ENCODE measurements at places on chromosomes 6 and 20.

DNA sequence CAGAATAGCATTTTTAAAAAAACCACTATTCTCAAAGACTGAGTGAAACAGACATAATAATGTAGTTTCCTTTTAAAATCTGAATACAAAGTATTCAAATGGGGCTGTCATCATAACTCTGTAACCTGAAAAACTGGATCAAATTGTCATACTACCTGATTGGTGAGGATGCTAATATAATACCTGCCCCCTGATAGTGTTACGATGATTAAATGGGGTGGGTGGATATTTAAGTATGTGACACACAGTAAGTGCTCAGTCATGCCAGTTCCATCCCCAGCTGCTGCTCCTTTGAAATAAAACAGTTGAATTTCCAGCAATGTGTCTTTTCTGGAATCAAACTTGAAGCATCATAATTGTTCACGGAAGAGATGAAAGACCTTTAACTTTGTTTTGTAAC is 8.9 kb downstream of the HTR1B start:
- no peak for DNase-seq

GRCh38 chr6:113271437-113271836 is 585.7 kb upstream of the MARCKS start:
- DNase-seq: no peak

DNA sequence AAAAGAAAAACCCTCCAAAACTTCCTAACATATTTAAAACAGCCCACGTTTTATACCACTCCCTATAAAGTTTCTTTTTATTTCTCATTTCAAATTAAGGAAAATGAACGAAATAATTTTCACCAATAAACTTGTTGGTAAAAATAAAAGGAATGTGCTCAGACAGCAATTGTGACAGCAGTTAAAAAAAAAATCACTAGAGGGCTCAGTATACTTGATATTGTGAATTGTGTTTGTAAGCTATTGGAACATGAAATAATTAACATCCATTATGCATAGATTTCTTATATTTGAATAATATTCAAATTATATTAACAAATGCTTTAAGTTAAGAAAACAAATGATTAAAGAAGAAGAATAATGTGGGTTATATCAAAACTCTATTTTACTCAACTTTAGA is 105.5 kb downstream of the ASCC3 start:
- peak; percentile 1 for DNase-seq

GRCh38 chr6:4781426-4781825 is 5.2 kb downstream of the CDYL start:
- no peak for DNase-seq

DNA sequence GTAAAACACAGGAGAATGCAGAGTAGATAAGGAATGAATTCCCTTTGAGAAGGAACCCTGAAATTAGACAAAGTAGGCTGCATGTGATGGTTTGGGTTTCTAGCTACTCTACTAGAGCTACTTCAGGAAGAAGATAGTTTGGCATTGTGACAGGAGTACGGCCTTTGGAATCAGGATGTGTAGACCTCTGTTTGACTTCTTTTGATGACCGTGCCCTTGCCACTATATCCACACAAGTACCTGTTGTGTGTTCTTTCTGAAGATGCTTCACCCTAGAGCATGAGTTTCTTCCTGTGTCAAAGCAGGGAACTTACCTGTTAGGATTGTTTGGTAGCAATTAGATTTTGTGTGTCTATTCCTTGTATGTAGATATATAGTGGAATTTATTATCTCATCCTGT is 41.7 kb downstream of the CD2AP start:
- DNase-seq: no peak

DNA sequence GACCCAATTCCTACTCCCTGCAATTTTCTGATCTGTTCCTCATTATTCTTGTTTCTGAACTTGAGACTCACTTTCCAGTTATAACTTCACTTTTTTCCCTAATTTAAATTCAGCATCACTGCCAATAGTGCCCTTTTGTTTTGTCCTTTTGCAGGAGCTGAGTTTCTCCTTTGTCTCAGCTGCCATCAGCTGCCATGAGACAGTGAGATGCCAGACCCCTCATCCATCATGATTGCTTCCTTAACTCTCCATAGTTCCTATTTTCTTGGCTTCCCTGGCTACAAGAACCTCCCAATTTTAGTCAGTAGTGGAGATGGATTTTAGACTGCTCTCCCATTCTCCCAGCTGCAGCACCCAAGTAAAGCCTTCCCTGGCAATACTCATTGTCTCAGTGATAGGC is 518.1 kb downstream of the HDGFL1 start:
- no peak for DNase-seq

- DNase-seq: no peak
Measured at GRCh38 chr20:3101737-3102574, 17.4 kb upstream of the AVP start.

DNA sequence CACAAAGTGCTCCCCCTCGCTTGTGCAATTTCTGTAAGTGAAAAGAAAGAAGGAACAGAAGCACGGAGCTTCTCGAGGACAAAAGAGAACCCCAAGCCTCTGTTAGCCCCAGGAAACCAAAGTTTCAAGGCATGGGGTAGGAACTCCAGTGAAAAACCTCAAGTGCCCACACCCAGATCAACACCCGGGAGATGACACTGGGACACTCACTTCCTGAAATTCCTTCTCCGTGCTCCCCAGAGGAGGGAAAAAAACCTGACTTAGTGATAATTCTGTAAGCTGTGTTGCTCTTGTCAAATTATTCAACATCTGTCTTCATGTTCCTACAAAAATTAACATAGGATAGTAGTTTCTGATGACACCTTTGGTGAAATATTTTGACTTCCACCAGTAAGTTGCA is 4.6 kb downstream of the MDGA1 start:
- no peak for DNase-seq

GRCh38 chr20:53002786-53003185 is 30.6 kb downstream of the TSHZ2 start:
- DNase-seq: no peak

DNA sequence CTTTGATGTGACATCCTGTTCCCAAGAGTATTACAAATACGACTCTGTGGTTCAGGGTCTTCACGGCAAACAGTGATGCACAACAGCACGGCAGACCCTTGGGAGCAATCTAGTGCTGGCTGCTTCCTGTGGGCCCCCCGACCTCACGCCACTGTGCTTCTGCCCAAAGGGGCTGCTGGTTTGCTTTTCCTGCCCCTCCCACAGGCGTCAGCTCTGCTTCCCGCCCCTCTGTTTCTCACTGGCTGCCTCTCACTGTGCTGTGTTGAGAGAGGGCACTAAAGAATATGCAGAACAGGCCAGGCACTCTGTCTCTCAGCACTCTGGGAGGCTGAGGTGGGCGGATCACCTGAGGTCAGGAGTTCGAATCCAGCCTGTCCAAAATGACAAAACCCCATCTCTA is 554.5 kb upstream of the AGPAT4 start:
- no peak for DNase-seq

GRCh38 chr20:34458631-34459030 is 57.6 kb upstream of the DYNLRB1 start:
- DNase-seq: no peak

- DNase-seq: no peak
Measured at GRCh38 chr6:89750338-89750737, 69.3 kb downstream of the MDN1 start.

- no peak for DNase-seq
Measured at GRCh38 chr6:26224940-26225847, 138.0 kb downstream of the HFE start.

DNA sequence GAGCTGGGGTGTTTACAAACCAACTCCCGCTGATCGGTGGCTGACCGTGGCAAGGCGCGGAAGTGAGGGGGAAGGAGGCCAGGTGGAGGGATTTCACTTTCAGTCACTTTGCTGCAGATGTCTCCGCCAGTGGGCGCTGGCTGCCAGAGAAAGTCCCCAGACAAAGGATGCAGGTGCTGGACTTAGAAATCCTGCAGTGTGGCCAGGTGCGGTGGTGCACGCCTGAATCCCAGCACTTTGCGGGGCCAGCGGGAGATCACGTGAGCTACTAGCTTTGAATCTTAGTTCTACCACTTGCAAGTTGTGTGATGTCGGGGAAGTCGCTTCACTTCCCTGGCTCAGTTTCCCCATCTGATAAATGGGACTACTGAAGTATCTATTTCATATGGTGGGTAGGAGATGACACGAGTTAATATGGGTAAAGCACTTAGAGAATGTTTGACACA is 180.4 kb downstream of the ZNF217 start:
- no peak for DNase-seq

DNA sequence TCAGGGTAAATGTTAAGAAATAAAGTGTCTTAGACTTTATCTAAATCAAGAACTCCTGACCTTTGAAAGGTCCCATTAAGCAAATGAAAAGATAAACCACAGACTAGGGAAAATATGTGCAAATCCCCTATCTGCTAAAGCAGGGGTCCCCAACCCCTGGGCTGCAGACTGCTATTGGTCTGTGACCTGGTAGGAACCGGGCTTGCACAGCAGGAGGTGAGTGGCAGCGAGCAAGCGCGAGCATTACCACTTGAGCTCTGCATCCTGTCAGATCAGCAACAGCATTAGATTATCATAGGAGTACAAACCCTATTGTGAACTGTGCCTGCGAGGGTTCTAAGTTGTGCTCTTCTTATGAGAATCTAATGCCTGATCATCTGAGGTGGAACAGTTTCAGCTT is 42.4 kb downstream of the LCA5 start:
- no peak for DNase-seq

GRCh38 chr6:4635666-4636065 is 140.5 kb upstream of the CDYL start:
- DNase-seq: no peak

- no peak for DNase-seq
Measured at GRCh38 chr6:6471276-6471675, 117.2 kb upstream of the LY86 start.

DNA sequence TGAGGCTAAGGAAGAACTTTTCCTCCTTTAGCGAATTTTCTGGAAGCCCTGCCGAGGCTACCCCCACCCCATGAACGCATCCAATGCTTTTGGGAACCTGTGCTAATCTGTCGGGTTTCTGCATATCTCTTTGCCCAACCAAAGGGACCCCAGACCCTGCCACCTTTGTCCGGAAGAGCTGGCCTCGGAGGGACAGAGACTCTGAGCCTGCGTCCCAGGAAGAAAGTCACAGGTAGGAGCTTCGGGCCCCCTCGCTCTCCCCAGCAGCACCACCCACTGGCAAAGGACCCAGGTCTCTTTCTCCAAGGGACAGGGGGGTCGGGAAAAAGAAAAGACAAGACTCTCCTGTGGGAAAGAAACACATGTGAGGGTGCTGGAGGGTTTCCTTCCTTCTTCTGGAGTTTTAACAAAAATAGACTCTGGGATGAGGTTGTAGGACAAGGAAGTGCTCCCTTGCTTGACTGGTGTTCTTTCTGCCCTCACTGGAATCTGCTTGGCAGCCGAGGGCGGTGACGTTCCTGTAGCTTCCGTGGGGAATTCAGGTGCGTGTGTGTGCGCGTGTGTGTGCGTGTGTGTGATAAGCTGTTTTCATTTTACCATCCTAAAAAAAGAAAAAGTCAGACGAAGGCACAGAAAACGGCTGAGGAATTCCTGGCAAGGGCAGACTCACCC is 16.3 kb upstream of the FOXC1 start:
- no peak for DNase-seq
